ENCODE measurements at places on chromosomes 6 and 20. TPM values are rescaled to one million over a fixed set of nuclear protein-coding genes. Genes with fewer than 3 reads are reported as not detected.

The COL9A1 gene
- not detected for total RNA-seq

The C6orf132 gene
- total RNA-seq: under 0.01 TPM

The REM1 gene
- total RNA-seq: 0.27 TPM

The PBOV1 gene
- total RNA-seq: not detected

GRCh38 chr20:3106658-3107463 lies 22.3 kb upstream of the AVP start:
- peak; percentile 27 for DNase-seq

DNA sequence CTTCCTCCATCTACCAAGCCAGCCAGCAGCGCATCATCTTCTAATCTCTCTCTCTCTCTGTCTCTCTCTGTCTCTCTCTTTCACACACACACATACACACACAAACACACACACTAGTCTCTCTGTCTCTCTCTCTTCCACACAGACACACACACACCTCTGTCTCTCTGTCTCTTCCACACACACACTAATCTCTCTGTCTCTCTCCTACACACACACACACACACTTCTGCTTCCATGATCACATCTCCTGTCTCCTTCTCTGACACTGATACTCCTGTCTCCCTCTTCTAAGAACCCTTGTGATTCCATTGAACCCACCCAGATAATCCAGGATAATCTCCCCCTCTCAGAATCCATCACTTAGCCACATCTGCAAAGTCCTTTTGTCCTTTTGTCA lies 181.3 kb downstream of the NFATC2 start:
- no peak for DNase-seq

- peak; percentile 42 for DNase-seq
These were observed 76.8 kb downstream of the REV3L start for GRCh38 chr6:111406200-111406721.

The SLC26A8 gene
- 0.27 TPM for total RNA-seq

The TNF gene
- total RNA-seq: 0.27 TPM

- DNase-seq: no peak
These were observed 149.6 kb upstream of the SYNCRIP start for GRCh38 chr6:85792254-85792653.

- DNase-seq: no peak
These were observed 18.8 kb downstream of the TDRD6 start for GRCh38 chr6:46706464-46706863.

Measured in hematopoietic multipotent progenitor cell (in vitro differentiated cells).